ENCODE measurements at places on chromosomes 11 and 22. TPM values are rescaled to one million over a fixed set of nuclear protein-coding genes. Genes with fewer than 3 reads are reported as not detected.

SEPTIN3 gene
- under 0.01 TPM for total RNA-seq

SNX32 gene
- 0.09 TPM for total RNA-seq

MYO18B gene
- under 0.01 TPM for total RNA-seq

HEPACAM gene
- total RNA-seq: not detected

TCN1 gene
- total RNA-seq: 0.08 TPM

SLC22A9 gene
- total RNA-seq: 138 TPM

IGF2 gene
- total RNA-seq: 1,440 TPM

OR52B6 gene
- total RNA-seq: not detected

LARGE1 gene
- total RNA-seq: 4.7 TPM

RIBC2 gene
- total RNA-seq: 1.5 TPM

DEUP1 gene
- total RNA-seq: not detected

ANKRD49 gene
- total RNA-seq: 8.8 TPM

PES1 gene
- total RNA-seq: 22.6 TPM

OR52A1 gene
- not detected for total RNA-seq

CPT1A gene
- 232 TPM for total RNA-seq

MIOX gene
- total RNA-seq: not detected

WNT11 gene
- total RNA-seq: 1.1 TPM

SCT gene
- total RNA-seq: not detected

SCGB1A1 gene
- not detected for total RNA-seq

TSPAN18 gene
- 1.9 TPM for total RNA-seq

CCT8L2 gene
- not detected for total RNA-seq

SYT12 gene
- total RNA-seq: 1.8 TPM

CREB3L1 gene
- total RNA-seq: 1.3 TPM

KDELR3 gene
- 8.1 TPM for total RNA-seq

ESAM gene
- total RNA-seq: 9.8 TPM

ZNF280A gene
- not detected for total RNA-seq

SDHD gene
- total RNA-seq: 154 TPM

MGAT3 gene
- 0.08 TPM for total RNA-seq

C11orf97 gene
- not detected for total RNA-seq

LYVE1 gene
- total RNA-seq: 22.6 TPM

IGSF9B gene
- total RNA-seq: 0.33 TPM

PLEKHB1 gene
- 0.75 TPM for total RNA-seq

SCGB1D2 gene
- not detected for total RNA-seq

OR51S1 gene
- not detected for total RNA-seq

DERL3 gene
- 4.5 TPM for total RNA-seq

ELMOD1 gene
- not detected for total RNA-seq

NNMT gene
- total RNA-seq: 2,438 TPM

C11orf52 gene
- 5.1 TPM for total RNA-seq

MCAM gene
- 8.4 TPM for total RNA-seq
